Suppressor macrophage treated with lipopolysaccharide for 4 hours (primary cell): ENCODE measurements at places on chromosomes 1 and 21.

- DNase-seq: peak; percentile 69
These were observed 61.2 kb downstream of the AK4 start for GRCh38 chr1:65209005-65209885.

GRCh38 chr1:155184835-155185782 lies 11.5 kb downstream of the TRIM46 start:
- DNase-seq: peak; percentile 89

DNA sequence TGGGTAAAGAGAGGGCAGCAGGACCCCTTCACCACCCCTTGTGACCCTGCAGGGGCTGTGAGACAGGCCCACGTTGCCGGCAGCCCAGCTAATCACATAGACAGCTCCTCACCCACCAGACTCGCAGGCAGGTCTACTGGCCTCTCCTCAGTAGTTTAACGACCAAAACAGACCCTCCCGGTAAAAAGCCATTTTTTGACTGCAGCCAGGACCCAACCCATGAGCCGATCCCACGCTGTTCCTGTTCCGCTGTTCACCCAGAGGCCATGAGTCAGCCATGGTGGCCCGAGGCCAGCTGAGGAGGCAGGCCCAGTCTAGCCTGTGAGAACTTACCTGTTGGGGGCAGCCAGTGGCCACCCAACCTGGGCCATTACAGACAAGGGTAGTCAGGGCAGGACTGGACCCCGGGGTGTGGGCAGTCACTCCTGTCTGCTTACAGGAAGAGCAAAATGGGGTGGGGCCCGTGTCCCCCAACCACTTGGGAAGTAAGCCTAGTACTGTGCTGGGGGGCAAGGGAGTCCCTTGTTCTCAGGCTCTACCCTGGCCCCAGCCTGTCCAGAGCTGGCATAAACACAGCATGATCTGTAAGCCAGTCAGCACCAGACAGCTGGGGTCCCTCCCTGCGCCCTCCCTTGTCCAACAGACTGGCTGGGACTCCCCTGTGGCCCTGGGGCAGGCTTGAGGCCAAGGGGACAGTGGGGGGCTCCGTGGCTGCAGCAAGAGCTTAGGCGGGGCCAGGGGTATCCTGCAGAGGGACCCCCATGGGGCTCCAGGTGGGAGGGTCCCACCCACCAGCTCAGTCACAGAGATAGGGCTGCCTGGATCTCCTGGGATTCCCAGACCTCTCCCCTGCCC lies 61.9 kb downstream of the WNT9A start:
- DNase-seq: peak; percentile 28

GRCh38 chr1:41738475-41738874 lies 180.2 kb downstream of the HIVEP3 start:
- peak; percentile 16 for DNase-seq

- DNase-seq: no peak
These were observed 15.8 kb upstream of the RNF223 start for GRCh38 chr1:1089731-1090423.

DNA sequence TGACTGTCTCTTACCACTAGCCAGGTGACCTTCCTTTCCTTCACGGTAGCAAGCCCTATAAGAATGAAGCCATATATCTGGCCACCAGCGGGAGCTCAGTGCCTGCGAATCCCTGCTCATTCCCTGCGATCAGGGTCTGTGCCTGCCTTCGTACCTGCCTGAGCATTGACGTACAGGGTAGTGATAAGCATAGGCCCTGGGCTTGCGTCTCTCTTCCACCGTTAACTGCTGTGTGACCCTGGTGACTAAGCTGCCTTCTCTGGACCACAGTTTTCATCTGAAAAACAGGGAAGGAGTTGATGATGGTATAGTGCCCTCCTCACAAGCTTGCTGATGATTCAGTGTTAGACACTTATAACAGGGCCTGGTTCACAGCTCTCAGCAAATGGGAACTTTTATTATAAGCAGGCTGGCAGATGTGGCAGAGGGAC lies 4.1 kb downstream of the ZC3H12A start:
- peak; percentile 86 for DNase-seq

DNA sequence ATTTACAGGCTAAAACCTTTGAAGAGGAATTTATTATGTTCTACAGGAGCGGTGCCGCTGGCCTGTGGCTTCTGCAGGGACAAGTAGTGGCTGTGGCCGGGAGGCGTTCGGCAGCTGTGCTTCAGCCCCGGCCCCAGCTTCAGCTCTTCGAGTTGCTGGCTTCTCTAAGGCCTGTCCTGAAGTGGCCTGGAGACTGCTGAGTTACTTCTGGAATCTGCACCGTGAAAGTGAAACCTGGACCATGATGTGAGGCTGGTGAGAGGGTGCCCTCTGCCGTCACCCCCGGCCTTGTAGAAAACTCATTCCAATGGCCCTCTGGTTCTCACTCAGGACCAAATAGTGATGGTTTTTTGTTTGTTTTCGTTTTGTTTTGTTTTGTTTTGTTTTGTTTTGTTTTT lies 48.1 kb downstream of the PRKCZ start:
- DNase-seq: no peak

DNA sequence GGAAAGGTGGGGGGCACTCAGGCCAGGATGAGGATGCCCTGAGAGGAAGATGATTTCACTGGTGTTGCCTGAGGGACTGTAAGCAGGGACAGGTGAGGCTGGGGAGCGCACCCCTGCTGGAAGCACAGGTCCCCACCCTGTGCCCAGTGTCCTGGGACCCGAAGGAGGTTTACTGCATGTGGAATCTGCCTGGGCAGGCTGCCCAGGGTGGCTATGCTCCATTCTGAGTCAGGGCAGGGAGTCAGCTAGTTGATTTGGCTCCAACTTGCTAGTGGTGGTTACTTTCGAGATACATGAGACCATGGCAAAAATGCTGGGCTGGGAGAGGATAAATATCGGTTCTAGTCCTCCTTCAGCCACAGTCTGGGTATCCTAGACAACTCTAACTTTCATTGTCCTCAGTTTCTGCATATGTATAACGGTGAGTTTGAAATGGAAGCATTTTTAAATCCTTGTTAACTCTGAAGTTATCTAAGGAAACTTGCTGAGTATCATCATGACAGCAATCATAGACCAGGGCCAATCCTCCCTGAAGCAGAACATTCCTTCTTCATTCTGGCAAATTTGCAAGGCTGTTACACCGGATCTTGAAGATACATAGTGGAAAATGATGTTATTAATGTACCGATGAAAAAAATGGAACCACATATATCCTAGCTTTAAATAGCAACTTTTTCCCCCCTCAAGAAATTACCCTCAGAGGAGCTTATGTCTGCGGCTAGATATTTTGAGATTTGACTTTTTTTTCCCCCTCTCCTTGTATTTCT lies 7.7 kb downstream of the TLR5 start:
- DNase-seq: no peak

GRCh38 chr1:32797456-32797855 lies 19.7 kb downstream of the YARS1 start:
- no peak for DNase-seq

DNA sequence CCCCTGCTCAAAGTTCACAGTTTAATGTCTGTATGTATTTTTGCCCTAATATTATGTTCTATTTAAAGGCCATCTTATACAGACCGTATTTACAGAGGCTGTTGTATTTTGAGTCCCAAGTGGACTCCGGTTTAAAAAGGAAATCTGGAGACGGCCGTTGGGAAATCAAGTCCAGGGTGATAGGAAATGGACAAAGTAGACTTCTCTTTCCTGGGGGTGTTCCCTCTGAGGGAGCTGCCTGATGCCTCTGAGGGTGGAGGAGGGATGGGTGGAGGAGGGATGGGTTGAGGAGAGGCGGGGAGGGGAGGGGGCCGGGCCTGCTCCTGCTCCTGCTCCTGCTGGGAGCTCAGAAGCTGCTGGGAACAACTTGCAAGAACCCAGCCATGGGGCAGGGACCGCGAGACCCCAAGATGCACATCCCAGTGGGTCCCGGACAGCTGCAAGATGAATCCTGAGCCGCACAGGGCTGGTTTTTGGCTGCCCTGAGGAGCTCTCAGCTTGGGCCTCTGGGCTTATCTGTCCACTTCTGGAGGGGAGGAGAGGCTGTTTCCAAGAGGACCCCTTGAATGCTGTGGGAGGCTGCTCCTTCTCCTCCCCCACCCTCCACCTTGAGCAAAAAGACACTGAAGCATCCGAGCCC lies 12.0 kb upstream of the ACTL8 start:
- DNase-seq: no peak

- no peak for DNase-seq
These were observed 84.6 kb downstream of the RAVER2 start for GRCh38 chr1:64829411-64830029.

- DNase-seq: peak; percentile 21
These were observed 8.6 kb downstream of the MORN1 start for GRCh38 chr1:2382621-2383361.

DNA sequence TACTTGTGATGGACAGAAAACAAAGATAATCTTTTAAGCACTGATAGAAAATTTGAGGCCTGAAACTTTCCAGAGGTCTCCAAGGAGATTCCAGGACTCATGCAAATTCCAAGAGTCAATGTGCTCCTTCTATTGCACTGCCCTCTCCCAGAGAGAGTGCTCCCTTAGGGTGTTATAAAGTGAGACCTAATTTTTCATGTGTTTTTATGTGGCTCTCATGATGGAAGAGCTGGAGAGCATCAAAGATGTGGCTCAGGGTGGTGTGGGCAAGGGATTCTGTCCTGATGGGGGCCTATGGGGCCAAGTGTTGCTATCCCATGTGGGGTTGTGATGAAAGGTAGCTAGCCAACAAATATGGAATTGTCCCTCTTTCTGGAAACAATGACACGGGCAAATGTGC lies 101.3 kb downstream of the PRRX1 start:
- DNase-seq: no peak

GRCh38 chr1:64378826-64379225 lies 91.1 kb upstream of the CACHD1 start:
- DNase-seq: no peak

- no peak for DNase-seq
These were observed 59.8 kb upstream of the SDC3 start for GRCh38 chr1:30968220-30968971.

DNA sequence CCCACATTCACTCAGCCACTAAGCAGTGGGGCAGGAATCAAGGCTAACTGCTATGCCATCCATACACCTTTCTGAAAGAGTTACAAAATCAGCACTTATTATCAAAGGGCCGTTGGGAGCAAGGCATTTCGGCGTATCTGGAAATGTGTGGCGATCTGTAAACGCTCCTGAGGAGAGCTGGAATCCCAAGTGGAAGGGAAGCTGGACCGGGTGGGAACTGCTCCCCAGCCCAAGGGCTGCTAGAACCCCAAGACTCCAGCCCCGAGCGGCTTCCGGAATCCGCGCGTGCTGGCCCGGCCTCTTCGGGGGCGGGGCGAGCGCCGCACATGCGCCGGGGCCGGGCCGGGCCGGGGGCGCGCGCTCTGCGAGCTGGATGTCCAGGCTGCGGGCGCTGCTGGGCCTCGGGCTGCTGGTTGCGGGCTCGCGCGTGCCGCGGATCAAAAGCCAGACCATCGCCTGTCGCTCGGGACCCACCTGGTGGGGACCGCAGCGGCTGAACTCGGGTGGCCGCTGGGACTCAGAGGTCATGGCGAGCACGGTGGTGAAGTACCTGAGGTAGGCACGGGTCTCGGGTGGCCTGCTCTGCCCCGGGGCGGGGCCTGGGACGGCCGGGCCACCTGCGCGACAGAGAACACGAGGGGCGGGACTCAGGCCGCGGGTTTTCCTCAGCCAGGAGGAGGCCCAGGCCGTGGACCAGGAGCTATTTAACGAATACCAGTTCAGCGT lies at the start of gene NAXE:
TSS of gene NAXE (plus strand) at position 345 of the 726 bp plus-strand sequence. CDS start at position 374, 29 bp downstream.
- DNase-seq: peak; percentile 79

DNA sequence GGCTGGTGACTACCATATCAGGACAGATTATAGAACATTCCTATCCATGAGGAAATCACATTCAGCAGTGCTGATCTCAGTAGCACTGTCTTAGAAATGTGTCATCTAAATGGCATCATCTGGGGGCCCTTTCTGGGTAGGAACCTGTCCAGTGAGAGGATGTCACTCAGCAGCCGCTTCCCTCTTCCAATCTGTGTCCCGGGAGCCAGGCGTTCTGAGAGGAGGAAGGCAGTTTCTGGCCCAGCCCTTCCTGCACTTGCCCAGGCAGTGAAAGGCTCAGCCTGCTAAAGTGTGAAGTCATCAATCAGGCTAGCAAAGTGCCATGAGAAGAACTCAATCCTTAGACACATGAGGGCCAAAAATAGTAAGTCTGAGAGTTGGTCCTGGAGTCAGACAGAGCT lies 25.6 kb downstream of the RAB4A start:
- DNase-seq: peak; percentile 32

DNA sequence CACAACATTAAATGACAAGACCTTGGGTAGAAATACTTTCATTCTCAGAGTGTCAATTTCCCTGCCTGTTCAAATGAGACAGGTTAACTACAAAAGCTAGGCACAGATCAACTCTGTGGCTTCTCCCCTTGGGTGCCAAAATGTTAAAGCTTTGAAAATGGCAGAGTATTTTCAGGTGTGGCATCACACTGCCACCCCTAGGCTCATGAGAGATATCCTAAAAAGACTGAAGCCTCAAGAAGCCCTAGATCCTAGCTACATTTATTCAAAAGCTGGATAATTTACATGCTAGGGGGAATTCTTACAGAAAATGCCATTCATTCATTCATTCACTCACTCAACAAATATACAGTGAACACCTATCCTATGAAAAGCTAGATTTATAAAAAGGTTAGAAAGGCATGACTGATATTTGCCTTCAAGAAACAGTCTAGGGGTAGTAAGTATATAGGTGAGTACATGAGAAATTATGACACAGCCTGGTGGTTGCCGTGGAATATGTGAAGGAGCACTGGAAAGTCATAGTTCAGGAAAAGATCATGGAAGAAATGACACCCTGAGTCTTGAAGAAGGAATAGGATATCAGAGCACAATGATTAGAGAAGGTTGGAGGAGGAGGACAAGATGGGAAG lies 15.9 kb upstream of the RAB4A start:
- DNase-seq: no peak

- no peak for DNase-seq
These were observed 4.8 kb downstream of the AIRE start for GRCh38 chr21:44290327-44291077.

DNA sequence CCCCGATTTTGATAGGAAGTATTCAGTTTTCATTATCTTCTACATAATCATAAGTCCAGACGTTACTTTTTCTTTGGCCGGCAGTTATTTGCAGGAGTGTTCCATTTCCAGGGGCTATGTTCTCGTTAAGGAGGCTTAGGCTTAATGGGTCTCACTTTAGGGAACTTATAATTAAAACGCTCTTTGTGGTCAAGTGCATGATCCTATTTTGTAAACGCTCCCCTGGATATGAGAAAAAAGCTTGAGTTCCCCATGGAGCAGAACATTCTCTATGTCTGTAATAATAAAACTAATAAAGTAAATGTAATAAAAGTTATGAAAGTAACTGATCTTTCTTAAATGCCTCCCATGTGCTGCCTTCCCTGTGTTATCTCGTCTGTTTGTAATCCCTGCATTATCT lies 48.7 kb upstream of the GPR153 start:
- no peak for DNase-seq

GRCh38 chr1:80640978-80641377 lies 1159.8 kb upstream of the ADGRL2 start:
- DNase-seq: no peak
